ENCODE measurements at places on chromosomes 13 and 19.

- no peak for DNase-seq
These were observed 63.9 kb upstream of the GTF3A start for GRCh38 chr13:27360562-27360961.

- peak; percentile 62 for DNase-seq
These were observed 10.1 kb upstream of the SLC25A42 start for GRCh38 chr19:19053508-19054314.

GRCh38 chr13:40149611-40150274, 494.3 kb downstream of the COG6 start:
- no peak for DNase-seq

- no peak for DNase-seq
These were observed 55.6 kb downstream of the RCBTB2 start for GRCh38 chr13:48477191-48477855.

- no peak for DNase-seq
These were observed 45.7 kb downstream of the ZC3H13 start for GRCh38 chr13:46006688-46007452.

DNA sequence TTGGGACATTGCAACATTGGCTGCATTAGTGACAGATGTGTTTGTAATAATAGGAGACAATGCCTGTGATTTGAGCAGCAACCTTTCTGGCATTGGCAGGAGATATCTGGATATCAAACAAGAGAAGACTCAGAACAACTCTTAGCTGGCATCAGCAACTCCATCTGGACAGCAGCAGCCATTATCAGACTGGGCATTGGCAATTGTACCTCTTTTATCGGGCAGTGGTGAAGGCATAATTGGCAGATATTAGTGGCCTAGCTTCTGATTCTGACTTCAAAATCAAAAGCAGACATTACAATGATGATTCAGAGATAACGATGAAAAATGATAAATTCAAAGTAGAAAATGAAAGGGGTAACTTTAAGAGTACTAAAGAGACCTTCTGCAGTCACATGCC, 1193.7 kb downstream of the EFNB2 start:
- no peak for DNase-seq

DNA sequence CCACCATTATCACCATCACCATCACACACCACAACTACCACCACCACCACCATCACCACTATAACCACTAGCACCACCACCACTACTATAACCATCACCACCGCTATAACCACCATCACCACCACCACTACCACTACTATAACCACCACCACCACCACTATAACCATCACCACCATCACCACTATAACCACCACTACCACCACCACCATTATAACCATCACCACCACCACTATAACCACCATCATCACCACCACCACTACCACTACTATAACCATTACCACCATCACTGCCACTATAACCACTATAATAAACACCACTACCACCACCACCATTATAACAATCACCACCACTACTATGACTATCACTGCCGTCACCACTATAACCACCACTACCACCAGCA, 173.2 kb downstream of the DCLK1 start:
- DNase-seq: no peak

- DNase-seq: peak; percentile 96
These were observed at the start of gene LSM4 for GRCh38 chr19:18322759-18323460. LSM4 (minus strand) TSS chr19:18323076; CDS start chr19:18323020, 56 bp downstream.

DNA sequence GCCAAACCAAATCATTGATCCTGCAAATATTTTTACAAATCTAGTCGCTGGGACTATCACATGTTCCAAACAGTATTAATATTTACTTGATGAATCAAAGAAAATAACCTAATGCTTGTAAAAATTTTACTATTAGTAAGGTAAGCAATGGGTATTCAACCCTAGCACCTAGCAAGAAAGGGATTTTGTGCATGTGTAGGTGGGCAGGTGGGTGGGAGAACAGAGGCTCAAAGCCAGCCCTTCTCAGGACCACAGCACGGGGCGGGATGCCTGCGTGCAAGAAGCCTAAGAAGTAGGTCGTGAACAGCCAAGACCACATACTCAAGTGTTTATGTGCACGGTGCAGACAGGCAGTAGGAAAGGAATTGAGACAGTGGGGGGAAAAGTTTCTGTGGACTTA, 26.6 kb downstream of the DOCK9 start:
- no peak for DNase-seq

GRCh38 chr13:50320271-50320862, 305.1 kb downstream of the KCNRG start:
- peak; percentile 58 for DNase-seq

- peak; percentile 70 for DNase-seq
These were observed 730 bp downstream of the NRTN start for GRCh38 chr19:5805462-5806132.
